SJCRH30 (cell line): ENCODE measurements at places on chromosomes 13 and 19. TPM values are rescaled to one million over a fixed set of nuclear protein-coding genes. Genes with fewer than 3 reads are reported as not detected.

The YJEFN3 gene
- 1.0 and 1.9 TPM in 2 replicates for total RNA-seq

The ZNF221 gene
- total RNA-seq, result 7.5 and 8.5 TPM in 2 replicates

The SMIM44 gene
- total RNA-seq, result not detected in 2 replicates

The ZIM2 gene
- 7.1 and 8.9 TPM in 2 replicates for total RNA-seq

The BBC3 gene
- total RNA-seq, result 1.7 and 2.3 TPM in 2 replicates

The ZNF90 gene
- 7.9 and 11.4 TPM in 2 replicates for total RNA-seq

The OR7A10 gene
- total RNA-seq, result not detected in 2 replicates

DNA sequence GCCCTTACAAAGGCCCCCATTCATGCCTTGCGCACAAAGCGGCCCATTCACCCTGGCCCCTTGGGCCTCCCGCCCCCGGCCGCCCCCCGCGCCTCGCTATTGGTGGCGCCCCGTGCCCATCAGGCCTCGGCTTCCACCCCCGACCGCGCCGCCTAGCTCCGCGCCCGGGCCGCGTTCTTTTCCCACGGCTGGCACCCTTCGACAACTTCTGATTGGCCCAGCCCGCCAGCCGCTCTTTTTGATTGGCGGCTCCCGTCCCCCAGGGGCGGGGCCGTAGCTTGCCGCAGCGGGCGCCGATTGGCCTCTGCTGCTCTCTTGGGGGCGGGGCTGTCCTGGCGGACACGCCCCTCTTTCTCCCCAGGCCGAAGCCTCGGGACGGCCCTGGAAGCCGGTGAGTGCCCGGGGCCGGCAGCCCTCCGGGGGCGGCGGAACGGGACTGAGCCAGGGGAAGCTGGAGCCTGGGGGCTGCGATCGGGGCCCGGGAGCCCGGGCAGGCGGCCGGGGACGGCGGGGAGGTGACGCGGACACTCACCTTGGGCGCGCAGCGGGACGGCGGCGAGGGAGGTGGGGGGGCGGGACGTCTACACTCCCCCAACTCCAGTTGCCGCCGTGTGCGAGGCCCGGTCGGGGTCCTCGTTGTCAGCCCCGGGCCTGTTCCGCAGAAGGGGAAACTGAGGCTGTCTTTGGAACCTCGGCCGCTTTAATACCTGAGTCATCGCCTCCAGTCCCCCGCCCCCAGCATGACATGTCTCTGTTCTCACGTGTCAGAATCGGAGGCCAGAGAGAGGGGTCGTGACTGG lies at the start of gene MYH14:
TSS of gene MYH14 (plus strand) at position 342 of the 800 bp plus-strand sequence. CDS start 6,744 bp downstream, outside the sequence.
- peak; percentile 98 for DNase-seq

- no peak for DNase-seq
Observed at GRCh38 chr19:57282011-57282643, 1.8 kb downstream of the ZNF460 start.

- no peak for DNase-seq
Observed at GRCh38 chr13:99608345-99608744, 107.1 kb downstream of the TM9SF2 start.

DNA sequence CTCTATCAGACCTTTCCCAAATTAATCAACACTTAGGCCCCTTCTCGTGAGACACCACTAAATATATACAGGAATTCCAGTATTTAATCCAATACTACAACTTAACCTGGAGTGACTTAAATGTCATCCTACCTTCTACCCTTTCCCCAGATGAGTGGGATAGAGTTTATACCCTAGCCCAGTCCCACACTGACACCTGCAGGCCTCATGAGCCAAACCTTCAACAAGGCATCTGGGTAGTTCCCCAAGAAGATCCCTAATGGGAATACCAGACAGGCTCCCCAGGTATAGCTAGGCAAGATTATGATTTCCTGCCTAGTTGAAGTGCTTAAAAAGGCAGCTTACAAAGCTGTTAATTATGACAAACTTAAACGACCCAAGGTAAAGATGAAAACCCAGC lies 15.9 kb downstream of the ZNF83 start:
- no peak for DNase-seq

- no peak for DNase-seq
Observed at GRCh38 chr13:63086286-63086685, 1670.6 kb upstream of the PCDH20 start.

GRCh38 chr13:43433691-43434141 lies 353.1 kb downstream of the ENOX1 start:
- peak; percentile 26 for DNase-seq

GRCh38 chr13:113048766-113049165 lies 56.8 kb upstream of the F7 start:
- no peak for DNase-seq

DNA sequence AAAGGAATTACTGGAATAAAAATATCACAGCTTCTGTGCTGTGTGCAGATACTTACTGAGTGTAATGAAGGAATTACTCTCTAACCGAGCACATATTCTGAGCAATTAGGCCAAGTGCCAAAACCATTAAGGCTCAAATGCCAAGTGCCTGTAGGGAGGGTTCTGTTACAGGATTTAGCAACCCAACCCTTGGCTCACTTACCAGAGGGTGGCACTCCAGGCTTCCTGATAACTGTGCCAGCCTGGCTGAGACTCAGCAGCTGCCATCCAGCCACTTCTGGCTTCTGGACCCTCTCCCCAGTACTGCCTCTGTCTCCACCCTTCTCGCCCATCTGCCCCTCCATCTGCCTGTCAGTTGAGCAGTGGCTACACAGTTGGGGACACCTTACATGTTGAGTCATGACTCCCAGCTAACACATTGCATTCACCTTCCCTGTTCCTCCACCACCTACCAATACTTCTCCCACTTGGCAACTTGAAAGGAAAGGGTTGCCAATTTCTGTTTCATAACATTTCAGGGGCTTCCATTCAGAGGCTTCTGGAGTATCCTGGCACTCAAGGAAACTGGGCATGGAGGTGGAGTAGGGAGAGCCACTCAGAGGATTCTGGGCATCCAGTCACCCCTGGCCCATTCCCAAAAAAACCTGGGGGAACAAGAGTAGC lies 110.5 kb downstream of the COG6 start:
- peak; percentile 63 for DNase-seq

- DNase-seq, result no peak
Observed at GRCh38 chr13:97266772-97267417, 44.8 kb downstream of the MBNL2 start.

GRCh38 chr19:3720349-3720917 lies 12.2 kb downstream of the TJP3 start:
- no peak for DNase-seq

GRCh38 chr13:30276178-30276577 lies 31.2 kb downstream of the KATNAL1 start:
- DNase-seq, result no peak

DNA sequence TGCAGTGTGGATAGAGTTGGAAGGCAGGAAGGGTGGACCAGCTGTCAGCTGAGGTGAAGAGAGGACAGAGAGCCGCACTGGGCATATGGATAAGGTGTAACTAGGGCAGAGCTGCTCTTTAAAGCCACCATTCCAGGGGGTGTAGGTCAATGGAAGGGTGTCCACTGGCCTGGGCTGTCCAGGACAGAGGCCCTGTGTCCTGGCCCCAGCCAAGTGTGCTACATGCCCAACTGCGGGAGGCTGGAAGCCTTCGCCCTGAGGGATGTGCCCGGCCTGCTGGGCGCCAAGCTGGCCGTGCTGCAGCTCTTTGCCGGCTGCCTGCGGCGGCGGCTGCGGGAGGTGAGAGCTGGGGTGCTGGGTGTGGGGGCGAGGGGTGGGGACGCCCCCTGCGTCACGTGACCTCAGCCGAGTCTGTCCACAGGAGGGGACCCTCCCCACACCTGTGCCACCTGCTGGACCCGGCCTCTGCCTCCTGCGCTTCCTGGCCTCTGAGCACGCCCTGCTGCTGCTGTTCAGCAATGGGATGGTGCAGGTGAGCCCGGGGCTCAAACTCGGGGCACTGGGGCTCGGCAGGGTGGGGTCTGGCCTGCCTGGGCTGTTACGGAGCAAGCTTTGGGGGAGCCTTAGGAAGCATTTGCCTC lies 9.8 kb downstream of the PLK5 start:
- no peak for DNase-seq

GRCh38 chr19:45368737-45369340 lies 1.5 kb downstream of the ERCC2 start:
- no peak for DNase-seq

- no peak for DNase-seq
Observed at GRCh38 chr19:14021474-14021873, 6.5 kb upstream of the RLN3 start.

GRCh38 chr19:13794757-13795589 lies at the start of gene ZSWIM4:
TSS of gene ZSWIM4 (plus strand) at chr19:13795443. CDS start at chr19:13795649, 206 bp downstream.
- peak; percentile 100 for DNase-seq
